ENCODE measurements at places on chromosomes 7 and 10.

DNA sequence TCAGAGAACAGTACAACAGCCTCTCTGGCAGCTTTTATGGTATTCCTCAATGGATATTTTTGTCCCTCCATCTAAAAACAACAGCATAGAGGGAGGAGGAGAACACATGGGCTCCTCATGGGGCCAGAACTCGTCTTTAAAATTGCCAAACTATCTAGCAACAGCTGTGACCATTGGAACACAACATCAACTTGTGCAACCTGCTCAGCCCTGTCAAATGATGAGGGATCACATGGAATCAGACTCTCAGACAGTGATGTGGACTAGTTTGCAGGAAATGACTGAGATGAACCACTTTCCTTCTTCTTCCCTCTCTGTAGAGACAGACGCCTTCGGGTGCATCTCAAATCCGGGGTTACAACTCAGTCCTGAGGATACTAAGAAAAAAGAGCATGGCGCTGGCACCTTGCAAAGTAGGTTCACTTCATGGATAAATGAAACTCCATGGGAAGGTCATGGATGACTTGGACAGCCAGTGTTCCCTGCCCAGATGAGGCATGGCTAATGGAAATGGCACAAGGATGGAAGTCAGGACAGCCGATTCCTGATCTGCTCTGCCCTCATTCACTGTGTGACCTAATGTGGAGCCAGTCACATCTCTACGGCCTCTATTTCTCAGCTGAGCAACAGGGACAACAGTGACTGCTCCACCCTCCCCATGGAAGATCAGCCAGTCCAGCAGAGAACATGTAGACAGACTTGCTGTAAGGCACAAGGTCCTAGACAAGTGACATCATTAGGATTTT is 24.6 kb upstream of the DGKI start:
- DNase-seq: no peak

GRCh38 chr10:77296534-77297392 is 340.8 kb downstream of the KCNMA1 start:
- no peak for DNase-seq

DNA sequence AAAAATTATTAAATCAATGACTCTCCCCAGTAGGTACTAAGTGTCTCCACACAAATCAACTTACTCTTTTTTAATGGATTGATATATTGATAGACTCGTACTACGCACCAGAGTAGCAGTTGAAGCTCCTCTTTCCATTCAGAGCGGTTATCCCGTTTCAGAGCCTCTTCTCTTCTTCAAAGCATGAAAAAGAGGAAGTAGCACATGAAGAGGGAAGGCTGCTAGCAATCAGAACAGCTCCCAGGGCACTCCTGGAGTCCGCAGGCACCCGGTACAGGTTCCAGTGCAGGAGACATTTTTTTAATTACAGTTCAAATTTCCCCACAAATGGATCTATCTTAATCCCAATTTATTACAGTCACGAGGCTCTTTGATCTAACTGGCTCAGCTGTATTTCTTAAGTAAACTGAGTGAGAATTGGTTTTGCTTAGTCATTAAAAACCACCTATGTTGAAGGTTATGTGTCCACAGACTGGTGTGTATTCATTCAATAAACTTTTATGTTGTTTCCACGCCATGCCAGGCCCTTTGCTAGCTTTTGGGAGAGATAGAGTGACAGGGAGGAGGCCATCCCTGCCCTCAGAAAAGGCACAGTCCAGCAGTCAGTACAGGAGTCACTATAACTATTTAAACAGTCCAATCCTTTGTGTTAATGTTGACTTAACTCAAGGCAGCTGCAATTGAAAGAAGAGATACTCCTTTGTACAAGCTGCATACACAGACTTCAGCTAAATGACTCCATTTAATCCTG is 32.1 kb upstream of the CALN1 start:
- no peak for DNase-seq

DNA sequence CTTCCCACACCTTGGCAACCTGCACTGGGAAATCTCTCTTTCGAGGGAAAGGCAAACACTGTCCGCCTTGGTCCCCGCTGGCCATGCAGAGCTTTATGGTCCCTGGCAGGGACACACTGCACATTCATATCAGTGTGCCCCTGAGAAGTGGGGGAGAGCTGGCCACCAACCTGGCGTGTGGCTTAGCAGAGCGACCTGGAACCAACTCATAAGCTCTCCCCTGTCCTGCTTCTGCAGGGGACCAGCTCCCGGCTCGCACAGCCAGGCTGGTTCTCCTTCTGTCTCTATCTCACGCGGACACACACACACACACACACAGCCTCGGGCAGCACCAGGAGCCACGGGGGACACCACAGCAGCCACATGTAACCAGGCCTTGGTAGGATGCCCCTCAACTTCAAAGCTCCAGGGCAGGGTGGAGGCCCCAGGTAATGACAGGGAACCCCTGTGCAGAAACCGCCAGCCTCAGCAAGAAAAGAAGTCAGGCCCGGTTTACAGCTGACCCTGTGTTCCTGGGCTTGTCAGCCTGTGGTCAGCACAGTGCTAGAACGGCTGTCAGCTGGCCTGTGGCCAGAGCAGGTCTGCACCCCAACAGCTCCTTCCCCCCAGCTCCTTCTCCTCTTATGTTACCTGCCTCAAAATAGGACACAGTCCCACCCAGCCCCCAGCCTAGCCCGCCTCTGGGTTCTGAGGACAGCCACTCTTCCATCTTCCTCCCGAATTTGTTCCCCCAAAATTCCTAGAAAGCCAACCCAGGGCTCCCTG is 69.3 kb downstream of the OAT start:
- DNase-seq: no peak

DNA sequence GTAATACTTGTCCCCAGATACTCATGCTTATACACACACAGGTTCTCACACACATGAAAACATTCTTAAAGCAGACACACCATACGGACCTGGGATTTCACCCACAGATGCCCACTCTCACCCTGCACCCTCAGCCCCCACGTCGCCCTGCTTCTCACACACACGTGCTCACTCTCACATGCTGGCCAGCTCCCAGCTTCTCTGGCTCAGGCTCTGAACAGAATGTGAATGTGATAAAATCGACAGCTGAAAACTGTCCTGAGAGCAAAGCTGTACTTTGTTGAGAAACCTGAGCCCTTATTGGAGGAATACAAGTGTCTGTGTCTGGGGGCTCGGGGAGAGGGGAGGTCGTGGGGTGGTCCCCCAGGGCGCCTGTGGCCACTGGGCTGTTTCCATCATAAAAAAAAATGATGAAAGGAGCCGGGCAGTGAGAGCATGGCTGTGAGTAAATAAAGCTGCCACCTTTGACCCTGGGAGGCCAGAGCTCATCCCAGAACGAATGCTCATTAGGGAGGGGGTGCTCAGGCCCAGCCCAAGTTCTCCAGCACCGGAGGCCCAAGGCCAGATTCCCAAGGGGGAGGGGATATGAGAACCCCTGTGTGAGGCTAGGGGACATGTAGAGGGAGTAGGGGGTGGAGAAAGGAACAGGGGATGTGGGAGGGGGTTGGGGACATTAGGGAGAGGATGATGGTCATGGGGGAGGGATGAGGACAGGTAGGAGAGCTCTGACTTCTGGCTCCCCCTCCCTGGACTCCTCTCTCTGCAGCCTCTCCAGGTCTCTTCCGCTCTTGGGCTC is 18.1 kb upstream of the TLX1 start:
- no peak for DNase-seq

- DNase-seq: no peak
These were observed 103.5 kb downstream of the MICALL2 start for GRCh38 chr7:1355568-1356340.

DNA sequence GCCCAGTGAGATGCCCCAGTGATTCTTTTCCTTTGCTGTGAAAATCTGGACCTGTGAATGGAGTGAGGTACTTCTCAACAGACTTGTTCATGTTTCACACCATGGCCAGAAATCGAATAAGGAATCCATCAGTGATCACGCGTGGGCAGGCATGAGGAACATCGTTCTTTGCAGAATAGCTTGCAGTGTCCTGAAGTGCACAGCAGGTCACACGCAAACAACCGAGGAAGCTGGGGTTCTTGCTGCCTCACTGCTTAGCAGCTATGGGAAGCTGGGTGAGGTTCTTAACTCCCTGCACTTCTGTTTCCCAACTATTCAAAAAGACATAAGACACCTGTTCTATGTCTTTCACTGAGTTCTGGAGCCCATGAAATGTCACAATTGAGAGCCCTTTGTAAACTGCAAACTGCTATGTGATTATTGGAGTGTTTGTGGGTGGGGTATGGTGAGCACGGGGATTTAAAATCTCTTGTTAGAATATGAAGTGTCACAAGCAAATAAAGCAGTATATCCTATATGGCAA is 253.4 kb downstream of the KIAA1217 start:
- DNase-seq: no peak

GRCh38 chr7:107185716-107186115 is 16.9 kb downstream of the HBP1 start:
- DNase-seq: no peak

DNA sequence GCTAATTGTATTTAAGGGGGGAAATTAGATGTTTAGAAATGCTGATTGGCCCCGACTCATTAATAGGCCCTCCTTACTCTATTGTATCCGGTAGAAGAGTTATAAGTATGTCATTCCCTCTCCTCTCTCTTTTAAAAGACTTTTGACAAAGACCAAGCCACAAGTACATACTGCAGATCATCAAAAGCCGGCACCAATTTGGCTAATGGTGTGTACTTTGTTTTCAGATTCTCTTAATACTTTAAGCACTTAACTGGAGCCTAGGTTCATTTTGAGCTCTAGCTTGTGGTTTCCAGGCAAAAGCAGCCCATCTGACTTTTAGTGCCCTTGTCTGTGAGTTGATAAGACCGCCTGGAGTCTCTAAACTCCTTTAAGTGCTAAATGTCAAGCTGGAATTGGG is 210.0 kb upstream of the LYZL1 start:
- DNase-seq: no peak

- no peak for DNase-seq
These were observed 4.7 kb downstream of the PPA1 start for GRCh38 chr10:70228491-70228890.

DNA sequence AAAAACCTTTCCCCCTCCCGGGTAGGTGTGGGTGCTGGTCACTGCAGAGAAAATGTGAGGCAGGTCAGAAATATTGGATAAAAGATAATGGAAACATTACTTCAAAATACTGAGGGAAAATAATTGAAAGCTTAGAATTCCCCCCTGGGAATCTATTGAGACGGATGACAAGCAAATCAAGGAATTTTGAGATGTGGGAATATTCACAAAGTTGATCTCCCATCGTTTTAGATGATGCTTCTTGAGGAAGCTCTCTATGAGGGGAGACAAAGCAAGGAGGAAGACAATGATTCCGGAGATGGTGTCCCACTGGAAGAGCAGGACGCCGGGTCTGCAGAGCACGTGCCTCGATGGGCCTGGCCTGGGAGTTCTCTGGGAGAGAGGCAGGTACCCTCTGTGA is 211.0 kb downstream of the WDR37 start:
- no peak for DNase-seq

DNA sequence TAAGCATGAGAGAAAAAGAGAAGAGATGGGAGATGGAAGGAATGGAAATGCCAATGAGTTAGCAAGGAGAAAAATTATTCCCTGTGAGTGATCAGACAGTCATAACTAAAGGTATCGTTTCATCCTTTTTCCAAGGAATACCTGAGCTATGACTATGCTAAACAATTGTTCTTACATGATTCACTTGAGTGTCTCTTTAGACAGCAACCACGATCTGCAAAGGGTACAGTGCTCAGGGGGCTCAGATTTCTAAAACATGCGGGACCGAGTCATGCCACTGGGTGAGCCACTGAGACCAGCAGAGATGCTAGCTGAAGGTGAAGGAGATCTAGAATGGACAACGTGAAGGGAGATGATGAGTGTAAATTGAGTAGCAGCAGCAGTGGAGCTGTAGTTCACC is 78.0 kb upstream of the CTTNBP2 start:
- no peak for DNase-seq
